ENCODE measurements at places on chromosomes 5 and 9. TPM values are rescaled to one million over a fixed set of nuclear protein-coding genes. Genes with fewer than 3 reads are reported as not detected.

The CYLC2 gene
- not detected for total RNA-seq

The IL4 gene
- not detected for total RNA-seq

The CCNJL gene
- total RNA-seq: 0.34 TPM

The AGXT2 gene
- total RNA-seq: not detected

The SLC36A1 gene
- total RNA-seq: 5.9 TPM

The ADGRD2 gene
- not detected for total RNA-seq

The ASS1 gene
- 23.5 TPM for total RNA-seq

The ANKRD34B gene
- not detected for total RNA-seq

Measured in bronchus fibroblast of lung (primary cell).